Activated CD8-positive, alpha-beta T cell treated with anti-CD3 and anti-CD28 coated beads for 36 hours (primary cell): ENCODE measurements at places on chromosomes 1 and 21. TPM values are rescaled to one million over a fixed set of nuclear protein-coding genes. Genes with fewer than 3 reads are reported as not detected.

- peak; percentile 86 for DNase-seq
Observed at GRCh38 chr1:108828074-108828961, 28.6 kb downstream of the AKNAD1 start.

GRCh38 chr1:111833334-111833733, 77.6 kb downstream of the DDX20 start:
- DNase-seq, result no peak

DNA sequence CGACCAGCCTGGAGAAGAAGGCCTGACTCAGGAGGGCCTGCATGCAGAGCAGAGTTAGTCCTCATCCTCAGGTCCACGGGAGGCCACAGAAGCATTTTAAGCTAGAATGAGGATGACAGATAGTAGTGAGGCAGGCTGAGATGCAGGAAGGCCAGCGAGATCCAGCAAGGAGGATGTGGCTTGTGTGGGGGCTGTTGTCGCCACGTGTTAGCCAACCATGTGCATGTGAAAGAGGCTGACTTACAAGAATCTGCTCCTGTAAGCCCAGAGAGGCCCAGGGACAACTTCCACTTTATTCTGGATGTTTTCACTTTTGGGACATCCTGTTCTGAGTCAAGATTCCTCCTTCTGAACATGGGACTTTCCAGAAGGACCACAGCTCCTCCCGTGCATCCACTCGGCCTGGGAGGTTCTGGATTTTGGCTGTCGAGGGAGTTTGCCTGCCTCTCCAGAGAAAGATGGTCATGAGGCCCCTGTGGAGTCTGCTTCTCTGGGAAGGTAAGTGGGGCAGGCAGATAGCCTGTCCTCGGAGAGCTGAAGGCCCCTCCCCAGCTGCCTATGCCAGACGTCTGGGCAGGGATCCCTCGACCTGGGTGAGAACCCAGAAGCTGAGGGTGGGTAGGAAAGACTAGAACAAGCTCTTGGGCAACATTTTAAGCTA, at the start of gene SLAMF8:
Gene SLAMF8, plus strand, starts transcription at position 433 of the 661 bp plus-strand sequence. Its CDS starts 26 bp downstream, at position 459.
- peak; percentile 90 for DNase-seq

- peak; percentile 56 for DNase-seq
Observed at GRCh38 chr1:202968895-202969295, 1.8 kb upstream of the CYB5R1 start.

DNA sequence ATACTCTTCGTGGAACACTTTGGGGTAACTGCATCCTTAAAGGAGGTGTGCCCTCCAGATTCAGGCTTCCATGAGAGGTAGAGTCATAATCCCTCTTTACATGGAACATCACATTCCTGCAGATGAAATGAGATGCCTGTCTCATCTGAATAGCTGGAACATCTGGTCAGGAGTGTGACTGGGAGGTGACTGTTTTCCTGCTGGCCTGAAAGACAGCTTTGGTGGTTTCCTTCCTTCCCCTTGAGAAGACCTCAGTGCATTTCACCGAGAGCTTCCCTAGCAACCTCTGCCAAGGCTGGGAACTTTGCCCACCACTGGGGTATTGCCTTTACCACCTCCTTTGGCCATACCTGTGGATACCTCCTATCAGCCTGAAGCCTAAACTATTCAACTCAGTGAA, 46.7 kb upstream of the GUCA2A start:
- DNase-seq, result no peak

- no peak for DNase-seq
Observed at GRCh38 chr1:72634946-72635345, 352.6 kb upstream of the NEGR1 start.

DNA sequence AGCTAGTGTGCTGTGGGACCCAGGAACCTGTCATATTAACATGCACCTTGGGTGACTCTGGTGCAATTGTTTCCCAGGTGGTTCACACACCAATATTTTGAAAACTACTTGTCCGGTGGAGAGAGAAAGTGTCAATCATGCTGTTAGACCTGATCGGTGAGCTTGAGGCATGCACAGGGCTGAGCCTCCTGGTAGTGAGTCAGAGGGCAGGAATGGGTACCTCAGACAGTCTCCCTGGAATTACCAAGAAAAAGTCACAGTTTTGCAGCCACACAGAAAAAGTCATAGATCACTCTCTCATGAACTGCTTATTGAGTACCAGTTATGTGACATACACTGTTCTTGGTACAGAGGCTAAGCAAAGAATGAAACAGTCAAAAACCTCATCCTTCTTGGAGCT, 140.1 kb upstream of the NFIA start:
- no peak for DNase-seq

- DNase-seq, result no peak
Observed at GRCh38 chr1:64675718-64676345, 69.0 kb upstream of the RAVER2 start.

DNA sequence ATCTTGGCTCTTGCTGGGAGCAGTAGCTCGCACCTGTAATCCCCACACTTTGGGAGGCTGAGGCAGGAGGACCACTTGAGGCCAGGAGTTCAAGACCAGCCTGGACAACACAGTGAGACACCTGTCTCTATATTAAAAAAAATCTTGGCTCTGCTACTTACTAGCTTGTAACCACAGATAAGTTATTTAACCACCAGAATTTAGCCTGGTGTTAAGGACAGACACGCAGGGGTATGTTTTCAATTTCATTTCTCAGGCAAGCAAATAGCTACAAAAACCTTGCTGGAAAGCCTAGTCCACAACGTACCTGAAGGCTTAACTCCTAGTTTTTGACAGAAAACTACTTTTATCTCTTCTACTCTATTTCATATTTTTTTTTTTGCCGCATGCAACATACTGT, 24.8 kb upstream of the GFI1 start:
- DNase-seq, result no peak

GRCh38 chr1:92958203-92958970, 2.9 kb downstream of the DIPK1A start:
- DNase-seq, result no peak

DNA sequence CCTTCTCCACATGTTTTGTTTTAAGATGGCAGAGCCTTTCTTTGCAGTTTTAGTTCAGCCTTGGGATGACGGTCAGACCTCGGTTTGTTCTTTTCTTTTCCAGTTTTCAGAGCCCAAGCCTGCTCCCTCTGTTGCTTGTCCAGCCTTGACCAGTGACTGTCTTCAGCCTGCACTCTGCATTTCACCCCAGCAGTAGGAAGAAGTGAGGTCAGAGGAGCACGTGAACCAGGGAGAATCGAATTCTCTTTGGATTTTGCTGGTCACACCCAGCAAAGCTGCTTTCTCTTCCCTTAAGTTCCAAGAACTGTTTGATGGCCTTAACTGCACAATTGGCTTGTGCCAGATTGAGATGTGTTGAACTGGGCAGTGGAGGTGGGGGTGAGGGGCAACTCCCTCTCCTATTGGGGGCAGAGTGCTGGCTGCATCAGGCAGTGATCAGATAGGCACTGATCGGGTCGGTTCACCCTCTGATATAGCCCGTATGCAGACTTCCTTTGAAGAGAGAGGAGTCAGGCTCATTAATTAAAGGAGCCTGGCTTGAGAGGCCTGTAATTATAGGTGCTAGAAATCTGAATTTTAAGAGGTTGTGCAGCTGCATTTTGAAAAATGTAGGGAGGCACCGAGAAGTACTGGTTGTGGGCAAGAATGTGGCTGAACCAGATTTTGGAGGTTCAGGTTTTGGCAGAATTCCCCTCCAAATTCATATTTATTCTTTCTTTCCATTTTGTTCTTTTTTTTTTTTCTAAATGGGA, 42.4 kb downstream of the PEX14 start:
- DNase-seq, result no peak

DNA sequence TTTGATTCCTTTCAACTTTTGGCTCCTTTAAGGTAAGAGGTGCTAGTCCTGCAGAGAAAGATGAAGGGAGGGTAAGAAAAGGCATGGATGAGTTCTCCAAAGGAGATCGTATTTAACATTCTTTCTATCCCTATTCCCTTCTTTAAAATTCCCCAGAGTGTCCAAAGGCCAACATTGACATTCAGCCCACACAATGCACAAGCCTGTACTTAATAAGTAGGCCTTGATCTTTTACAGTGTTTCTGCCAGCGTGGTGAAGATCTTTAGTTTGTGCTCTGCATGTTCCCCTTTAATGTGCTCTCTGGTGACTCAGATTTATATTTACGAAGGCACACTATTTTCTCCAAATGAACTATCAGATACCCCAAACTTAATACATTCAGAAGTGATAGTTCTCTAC, 582.5 kb upstream of the RGS18 start:
- no peak for DNase-seq

DNA sequence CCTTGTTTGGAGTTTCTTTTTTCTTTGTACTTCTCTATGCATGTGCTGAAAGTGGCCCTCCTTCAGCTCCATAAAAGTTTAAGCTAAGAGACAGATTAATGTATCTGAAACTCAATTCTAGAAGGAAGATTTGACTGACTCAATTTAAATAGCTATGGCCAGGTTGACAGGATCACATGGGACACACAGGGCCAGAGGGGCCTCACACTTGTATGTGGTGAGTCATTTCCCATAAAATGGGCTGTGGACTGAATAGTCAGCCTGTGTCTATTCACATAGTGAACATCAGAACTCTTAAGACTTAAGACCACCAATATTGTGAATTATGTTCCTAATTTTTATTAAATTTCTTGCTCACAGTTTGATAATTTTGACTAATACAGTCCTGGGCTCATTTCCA, 45.7 kb upstream of the DEPDC1 start:
- no peak for DNase-seq

DNA sequence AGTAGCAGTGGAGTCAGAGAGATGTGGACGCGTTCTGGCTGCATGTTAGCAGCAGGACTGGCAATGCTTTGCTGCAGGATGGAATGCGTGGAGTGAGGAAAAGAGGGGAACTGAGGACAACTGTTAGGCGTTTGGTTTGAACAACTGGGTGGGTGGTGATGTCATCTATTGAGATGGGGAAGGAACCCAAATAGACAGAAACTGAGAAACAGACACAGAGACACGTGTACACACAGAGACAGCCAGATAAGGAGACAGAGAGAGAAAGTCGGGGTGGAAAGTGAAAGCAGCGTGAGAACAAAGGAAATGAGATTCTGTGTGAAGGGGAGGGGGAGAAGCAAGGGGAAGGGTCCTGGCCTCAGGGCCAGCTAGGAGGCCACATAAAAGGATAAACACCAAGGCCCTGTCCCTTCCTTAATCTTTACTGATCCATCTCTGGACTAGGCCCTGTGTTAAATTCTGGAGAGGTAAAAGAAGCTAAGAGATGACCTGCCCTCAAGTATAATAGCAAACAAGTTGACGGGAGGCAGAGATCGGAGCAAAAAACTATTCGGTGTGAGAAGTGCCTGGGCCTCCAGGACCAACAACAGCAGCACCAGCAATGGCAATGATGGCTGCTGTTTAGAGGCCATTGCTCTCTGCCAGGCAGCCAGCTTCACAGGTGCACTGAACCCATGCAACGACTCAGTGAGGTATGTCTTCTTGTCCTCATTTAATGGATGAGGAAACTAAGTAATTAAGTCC, 31.6 kb downstream of the VWA5B1 start:
- peak; percentile 35 for DNase-seq

GRCh38 chr1:85555867-85556573, 24.5 kb upstream of the CCN1 start:
- DNase-seq, result no peak

DNA sequence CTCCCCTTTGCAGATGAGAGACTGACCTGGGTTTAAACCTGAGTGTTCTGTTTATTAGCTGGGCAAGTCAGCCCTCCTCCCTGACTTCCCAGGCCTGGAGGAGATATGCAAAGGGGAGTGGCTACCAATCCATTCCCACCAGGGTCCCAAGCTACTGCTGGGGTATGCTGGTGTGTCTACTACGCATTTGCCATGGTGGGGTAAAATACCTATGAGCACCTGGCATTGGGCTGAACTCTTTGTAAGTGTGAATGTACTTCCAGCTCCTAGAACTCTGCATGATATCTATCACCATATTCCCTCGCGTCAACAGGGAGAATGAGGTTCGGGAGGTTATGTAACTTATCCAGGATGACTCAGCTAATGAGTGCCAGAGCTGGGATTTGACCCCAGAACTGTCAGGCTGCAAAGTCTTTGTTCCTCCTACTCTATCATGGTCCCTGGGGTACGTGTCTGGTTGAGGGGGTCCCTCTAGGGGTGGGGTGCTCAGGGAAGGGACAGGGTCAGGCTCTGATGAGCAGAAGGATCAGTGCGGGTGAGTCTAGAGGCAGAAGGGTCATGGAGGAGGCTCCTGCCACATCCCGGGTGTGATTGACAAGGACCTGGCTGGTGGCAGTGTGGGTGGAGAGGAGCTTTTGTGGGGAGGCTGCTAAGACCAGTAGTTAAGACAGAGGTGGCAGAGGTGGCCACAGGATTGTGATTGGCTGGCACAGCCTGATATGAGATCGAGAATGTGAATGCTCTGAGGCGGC, 16.7 kb downstream of the AMPD2 start:
- DNase-seq, result no peak

DNA sequence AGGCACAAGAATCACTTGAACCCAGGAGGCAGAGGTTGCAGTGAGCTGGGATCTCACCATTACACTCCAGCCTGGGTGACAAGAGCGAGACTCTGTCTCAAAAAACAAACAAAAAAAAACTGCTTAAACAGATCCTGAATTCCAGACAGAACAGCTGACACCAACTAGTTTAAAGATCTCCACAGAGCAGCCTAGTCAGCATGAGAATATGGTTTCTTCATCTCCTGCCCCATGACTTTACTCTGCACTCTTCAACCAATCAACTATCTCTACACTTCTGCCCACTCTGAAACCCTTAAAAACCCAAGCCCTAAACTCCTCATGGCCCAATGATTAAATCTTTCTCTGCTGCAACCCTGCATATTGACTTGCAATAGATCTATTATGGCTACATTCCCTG, 7.5 kb upstream of the PRRC2C start:
- no peak for DNase-seq

GRCh38 chr1:53589043-53589887, 130.1 kb downstream of the DMRTB1 start:
- no peak for DNase-seq

DNA sequence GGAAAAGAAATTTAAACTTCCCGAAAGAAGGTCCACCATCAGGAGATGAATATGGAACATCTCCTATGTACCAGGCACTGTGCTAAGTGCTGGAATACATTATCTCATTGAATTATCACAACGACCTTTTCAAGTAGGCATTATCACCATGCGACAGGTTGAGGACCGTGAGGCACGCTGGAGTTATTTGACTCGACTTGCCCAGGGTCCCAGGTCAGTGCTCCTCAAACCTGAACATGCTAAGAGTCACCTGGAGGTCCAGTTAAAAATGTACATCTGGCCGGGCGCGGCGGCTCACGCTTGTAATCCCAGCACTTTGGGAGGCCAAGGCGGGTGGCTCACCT, 15.9 kb upstream of the AGTRAP start:
- DNase-seq, result no peak

DNA sequence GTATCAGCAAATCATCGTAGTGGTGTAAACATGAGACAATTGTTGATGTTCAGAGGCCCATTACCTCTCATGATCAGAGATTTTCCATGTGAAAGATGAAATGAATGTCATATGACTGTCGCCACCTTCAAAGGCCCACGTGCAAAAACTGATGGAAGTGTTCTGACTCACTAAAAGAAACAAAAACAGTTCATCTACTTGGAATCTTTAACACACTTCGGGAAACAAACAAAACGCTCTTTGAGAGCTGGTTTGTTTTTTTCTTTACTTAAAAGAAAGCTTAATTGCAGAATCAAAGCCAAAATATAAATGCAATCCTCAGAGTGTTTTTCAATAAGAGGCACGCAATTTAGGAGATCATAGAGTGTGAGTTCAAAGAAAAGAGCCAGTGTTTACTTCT, 100.8 kb downstream of the PLPPR4 start:
- no peak for DNase-seq

Gene MKNK1
- 31.1 TPM for total RNA-seq

Gene LRRC39
- 0.92 TPM for total RNA-seq

Gene AUNIP
- 10.3 TPM for total RNA-seq

Gene C8A
- total RNA-seq, result not detected

Gene KLHDC9
- total RNA-seq, result not detected

Gene HUNK
- 0.20 TPM for total RNA-seq

Gene OVAAL
- not detected for total RNA-seq

Gene USP48
- total RNA-seq, result 72.4 TPM

Gene LCE2B
- total RNA-seq, result not detected

Gene TLR5
- 0.38 TPM for total RNA-seq
